ENCODE measurements at places on chromosomes 5 and 9.

- DNase-seq, result no peak
Measured at GRCh38 chr9:115333277-115334070, 215.5 kb upstream of the TNC start.

GRCh38 chr5:156526081-156526925 lies 199.3 kb downstream of the SGCD start:
- DNase-seq, result peak; percentile 54

DNA sequence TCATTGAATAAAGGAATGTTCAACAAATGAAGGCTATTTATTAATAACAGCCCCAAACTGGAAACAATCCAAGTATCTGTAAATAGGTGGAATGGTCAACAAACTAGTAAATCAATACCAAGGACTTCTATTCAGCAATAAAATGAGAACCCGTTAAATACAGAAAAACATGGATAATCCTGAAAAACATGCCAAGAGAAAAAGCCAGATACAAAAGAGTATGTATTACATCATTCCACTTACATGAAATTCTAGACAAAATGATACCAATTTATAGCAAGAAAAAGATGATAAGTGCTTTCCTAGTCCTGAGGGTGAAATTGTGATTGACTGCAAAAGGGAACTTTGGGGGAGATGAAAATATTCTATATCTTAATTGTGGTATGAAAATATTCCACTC lies 3.1 kb downstream of the PJA2 start:
- DNase-seq, result no peak

- peak; percentile 22 for DNase-seq
Measured at GRCh38 chr9:114785866-114786650, 19.8 kb downstream of the TNFSF15 start.

DNA sequence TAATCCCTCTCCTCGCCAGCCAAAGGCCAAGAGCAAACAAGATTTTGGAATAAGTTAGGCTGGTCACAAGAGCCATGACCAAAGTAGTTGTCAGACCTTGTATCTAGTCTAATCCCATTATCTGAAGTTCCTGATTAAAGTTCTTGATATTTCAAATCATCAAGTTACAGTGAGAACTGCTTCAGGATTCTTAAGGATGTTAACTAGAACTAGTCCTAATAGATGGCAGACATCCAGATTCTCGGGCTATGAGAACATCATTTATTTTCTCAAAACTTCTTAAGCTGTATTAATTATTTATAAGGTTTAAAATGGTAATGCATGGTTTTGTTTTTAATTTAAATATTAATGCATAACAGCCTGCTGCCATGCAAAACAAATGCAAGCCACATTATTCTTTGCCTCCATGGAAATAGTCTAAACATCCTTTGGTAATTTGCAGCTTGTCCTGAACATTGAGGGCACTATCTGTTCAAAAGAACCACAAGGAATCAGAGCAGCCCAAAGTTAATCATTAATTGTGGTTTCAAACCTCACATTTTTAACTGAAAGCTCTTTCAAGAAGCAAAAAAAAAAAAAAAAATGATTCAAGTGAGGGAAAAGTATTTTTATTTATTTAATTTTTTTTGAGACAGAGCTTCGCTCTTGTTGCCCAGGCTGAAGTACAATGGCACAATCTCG lies 95.1 kb downstream of the TTC39B start:
- DNase-seq, result peak; percentile 74

GRCh38 chr9:127778280-127779135 lies at the start of gene SH2D3C:
Gene SH2D3C (minus strand): TSS chr9:127778666. CDS start chr9:127778627, 39 bp downstream.
- DNase-seq, result no peak

DNA sequence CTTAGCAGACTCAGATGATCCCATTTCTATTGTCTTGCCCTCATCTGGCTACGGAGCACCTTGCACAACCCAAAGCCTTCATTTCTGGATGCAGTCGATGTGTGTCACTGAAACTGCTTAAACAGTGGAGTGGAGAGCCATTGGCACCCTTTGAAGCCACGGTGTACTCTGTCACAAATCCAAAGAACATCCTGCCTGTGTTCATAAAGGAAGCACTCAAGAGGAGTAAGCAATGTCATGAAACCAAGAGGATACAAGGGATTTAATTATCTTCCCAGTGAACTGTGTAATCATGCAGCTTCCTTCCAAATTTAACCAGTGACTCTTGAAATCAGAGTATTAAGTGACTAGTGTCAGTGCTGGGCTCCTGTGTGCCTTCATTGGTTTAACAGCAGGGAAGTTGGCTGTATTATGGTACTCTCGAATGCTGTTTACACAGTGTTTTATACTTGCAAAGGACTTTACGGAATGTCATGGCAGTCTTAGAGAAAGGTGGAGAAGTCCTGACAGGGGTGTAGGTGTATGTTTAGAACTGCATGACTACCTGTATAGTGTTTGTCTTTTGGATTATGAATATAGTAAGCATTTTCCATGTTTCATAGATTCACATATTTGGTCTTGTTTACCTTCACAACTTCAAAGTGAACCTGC lies 41.9 kb downstream of the CD180 start:
- DNase-seq, result no peak

- peak; percentile 35 for DNase-seq
Measured at GRCh38 chr5:112479418-112479817, 60.3 kb upstream of the EPB41L4A start.

- DNase-seq, result peak; percentile 13
Measured at GRCh38 chr5:15002791-15003190, 131.2 kb upstream of the ANKH start.

GRCh38 chr9:35852876-35853865 lies 17.0 kb downstream of the OR13J1 start:
- DNase-seq, result no peak

- no peak for DNase-seq
Measured at GRCh38 chr9:121296213-121297127, 28.5 kb downstream of the GSN start.

DNA sequence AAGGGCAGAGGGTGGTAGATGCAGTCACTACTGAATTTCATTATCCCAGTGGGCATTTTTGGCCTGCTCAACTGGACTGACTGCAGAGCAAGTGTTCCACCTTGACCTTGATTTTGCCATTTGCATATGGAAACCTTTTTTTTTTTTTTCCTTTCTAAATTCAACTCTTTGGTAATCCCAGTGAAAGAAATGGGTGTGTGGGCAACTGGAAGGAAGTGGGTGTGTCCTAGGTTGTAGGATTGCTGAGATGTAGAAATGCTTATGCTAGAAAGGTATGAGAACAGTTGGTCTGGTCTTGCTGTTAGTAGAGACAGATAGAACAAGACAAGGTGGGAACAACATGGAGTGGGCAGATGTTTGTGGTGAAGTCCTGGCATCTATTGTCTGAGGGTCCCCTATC lies 7.8 kb upstream of the IL12B start:
- DNase-seq, result no peak

GRCh38 chr5:78355561-78355960 lies 4.9 kb upstream of the SCAMP1 start:
- DNase-seq, result no peak

DNA sequence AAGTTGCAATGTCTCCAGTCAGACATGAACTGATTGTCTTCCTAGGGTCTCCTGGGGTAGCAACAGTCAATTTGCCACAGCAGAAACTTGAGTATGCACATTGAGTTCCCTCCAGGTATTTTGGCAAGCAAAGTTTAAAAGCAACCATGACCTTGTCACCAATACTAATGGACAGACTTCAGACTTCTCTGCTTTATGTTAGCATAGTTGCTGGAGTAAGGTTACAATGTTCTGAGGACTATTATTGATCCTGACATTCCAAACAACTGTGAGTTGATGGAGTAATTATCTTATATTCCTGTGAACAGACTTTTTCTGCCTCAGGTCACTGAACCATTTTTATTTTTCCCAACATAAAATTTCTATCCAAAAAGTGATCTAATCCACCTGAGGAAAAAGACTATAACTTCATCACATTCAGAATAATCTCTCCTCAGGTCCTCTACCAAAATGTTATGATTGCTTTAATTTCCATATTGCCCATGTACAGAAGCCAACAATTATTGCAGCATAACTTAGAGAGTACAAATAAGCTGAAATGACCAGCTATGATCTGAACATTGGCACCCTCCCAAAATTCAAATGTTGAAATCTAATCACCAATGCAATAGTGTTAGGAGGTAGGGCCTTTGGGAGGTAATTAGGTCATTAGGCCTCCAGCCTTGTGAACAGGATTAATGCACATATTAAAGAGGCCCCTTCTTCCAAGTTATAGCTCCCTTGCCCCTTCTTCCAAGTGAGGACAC lies 228.3 kb downstream of the PDE4D start:
- no peak for DNase-seq

GRCh38 chr5:152070591-152070990 lies 145.9 kb upstream of the GLRA1 start:
- DNase-seq, result no peak

DNA sequence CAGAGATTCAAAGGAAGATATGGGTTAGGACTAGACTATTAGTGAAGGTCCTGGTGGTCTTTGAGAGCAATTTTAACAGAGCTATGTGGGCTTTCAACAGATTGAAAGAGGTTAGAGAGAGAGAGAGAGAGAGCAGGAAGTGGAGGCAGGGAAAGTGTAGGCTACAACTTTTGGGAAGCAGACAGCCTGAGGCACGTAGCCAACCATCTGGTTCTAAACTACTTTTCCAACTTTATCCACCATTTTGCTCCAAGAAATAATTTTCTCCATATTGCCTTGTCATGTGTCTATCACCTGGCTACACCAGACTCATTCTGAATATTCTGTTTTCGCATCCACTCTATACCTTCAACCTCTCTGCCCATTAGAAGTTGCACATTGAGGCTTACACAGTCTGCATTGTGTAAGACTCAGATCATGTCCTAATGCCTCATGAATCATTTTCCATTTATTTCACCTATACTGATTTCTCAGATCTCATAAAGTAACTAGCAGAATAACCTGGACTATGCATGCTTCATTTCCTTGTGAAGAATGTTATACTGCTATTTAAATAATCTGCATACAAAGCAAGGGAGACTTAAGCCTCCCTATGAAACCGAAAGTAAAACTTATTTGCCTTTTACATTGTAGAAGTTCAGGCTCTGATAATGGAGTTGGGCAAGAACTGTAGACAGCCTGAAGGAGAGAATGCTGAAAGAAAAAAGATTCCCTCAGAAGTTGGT lies 235.6 kb downstream of the ELAVL2 start:
- peak; percentile 1 for DNase-seq

- DNase-seq, result no peak
Measured at GRCh38 chr5:131264451-131265099, 722 bp downstream of the CDC42SE2 start.

- DNase-seq, result peak; percentile 24
Measured at GRCh38 chr5:94544031-94544650, 74.3 kb downstream of the KIAA0825 start.

GRCh38 chr9:126319671-126320070 lies 7.0 kb upstream of the MVB12B start:
- DNase-seq, result no peak

DNA sequence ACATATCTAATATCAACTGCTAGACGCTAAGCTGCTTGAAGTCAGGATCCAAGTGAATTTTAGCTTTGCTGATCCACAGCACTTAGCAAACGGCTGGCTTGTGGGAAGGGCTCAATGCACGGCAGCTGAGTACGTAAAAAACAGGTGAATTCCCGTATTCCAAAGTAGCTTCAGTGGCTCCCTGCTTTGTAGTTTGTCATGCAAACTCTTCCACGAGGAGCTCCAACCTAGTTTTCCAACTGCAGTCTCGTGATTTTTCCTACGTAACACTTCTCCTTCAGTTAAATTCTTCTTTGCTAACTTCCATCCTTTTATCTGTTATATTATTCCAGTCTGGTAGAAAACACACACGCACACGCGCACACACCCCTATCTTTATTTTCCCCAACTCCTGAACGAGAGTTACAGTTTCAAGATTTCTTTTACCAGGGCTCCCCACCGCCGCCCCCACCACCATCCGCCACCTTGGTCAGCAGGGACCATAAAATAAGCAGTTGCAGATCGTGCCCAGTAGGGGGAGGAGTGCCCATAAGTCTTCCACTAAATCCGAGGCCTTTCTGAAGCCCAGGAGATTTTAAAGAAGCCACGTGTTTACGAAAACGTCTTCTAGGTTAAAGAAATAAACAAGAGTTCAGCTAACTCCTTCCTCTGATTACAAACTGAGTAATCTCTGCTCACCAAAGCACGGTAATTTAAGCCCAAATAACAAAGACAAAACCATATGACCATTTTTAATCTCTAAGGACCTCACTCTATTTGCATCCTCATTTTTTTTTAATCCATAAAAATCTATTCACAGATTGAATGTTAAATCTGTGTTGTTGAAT lies 34.8 kb upstream of the TRIO start:
- peak; percentile 77 for DNase-seq

GRCh38 chr5:168765551-168766425 lies 186.6 kb upstream of the PANK3 start:
- peak; percentile 81 for DNase-seq

- DNase-seq, result no peak
Measured at GRCh38 chr9:19114680-19115270, 12.1 kb upstream of the HAUS6 start.

DNA sequence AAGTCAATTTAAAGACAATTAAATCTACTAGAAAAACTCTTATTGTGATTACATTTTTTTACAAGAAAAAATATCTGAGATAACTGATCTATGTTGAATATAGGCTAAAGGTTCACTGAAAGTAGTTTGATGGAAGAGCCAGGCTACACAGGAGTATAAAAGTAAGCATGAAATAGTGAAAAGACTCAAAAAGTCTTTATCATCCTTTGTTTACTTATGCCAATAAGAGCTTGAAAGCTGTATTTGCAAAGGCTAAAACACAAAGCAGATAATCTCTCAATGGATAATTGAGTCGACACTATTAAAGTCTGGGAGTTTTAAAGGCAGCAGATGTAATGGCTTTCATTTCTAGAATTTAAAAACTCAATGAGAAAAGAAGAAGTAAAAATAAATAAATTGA lies 42.0 kb downstream of the SSBP2 start:
- no peak for DNase-seq

- no peak for DNase-seq
Measured at GRCh38 chr9:27963836-27964235, 390.6 kb upstream of the C9orf72 start.

- no peak for DNase-seq
Measured at GRCh38 chr5:81288021-81288433, 13.4 kb upstream of the ZCCHC9 start.
